ENCODE measurements at places on chromosomes 5 and 9.

DNA sequence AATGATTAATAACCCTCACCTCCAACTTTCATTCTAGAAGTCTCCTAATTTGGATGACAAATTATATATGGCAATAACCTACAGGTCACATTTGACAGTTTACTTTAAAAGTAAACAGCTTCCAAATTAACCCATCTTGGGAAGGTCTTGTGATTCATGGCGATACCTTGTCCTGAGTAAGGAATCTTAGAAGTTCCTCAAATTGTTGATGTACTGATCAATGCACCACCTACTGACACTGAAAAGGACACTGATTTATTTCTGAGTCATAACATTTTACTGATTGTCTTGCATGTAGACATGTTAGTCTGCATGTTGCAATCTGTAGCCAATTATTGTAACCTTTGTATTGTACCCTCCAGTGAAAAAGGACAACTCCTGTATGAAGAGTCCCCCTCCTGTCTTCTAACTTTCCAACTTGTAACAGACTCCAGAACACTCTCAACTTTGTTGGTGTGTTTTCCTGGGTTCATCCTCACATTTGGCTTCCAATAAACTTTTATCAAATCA, 16.0 kb upstream of the SLC22A5 start:
- no peak for DNase-seq

- peak; percentile 25 for DNase-seq
These were observed 254 bp downstream of the STRBP start for GRCh38 chr9:123268199-123268464.

GRCh38 chr9:120839146-120839545, 3.6 kb downstream of the PSMD5 start:
- no peak for DNase-seq

- DNase-seq, result no peak
These were observed 1.3 kb downstream of the ARSB start for GRCh38 chr5:78983601-78984438.

GRCh38 chr9:68919661-68920060, 94.3 kb downstream of the PRKACG start:
- DNase-seq, result no peak

DNA sequence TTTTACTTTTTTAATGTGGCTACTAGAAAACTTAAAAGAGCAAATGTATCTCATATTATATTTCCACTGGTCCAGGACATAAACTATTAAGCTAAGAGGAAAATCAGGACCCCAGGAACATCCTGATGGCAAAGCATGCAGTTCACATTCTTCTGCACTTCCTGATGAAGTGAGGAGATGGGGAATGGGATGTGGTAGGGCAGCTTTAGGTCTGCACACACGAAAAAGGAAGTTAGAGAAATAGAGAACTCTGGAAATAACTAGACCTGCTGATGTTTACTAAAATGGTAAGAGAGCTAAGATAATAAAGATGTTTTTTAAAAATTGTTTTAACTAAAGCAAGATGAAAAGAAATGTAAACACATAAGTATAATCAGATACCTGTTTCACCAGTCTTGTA, 39.7 kb upstream of the NIPBL start:
- DNase-seq, result no peak

DNA sequence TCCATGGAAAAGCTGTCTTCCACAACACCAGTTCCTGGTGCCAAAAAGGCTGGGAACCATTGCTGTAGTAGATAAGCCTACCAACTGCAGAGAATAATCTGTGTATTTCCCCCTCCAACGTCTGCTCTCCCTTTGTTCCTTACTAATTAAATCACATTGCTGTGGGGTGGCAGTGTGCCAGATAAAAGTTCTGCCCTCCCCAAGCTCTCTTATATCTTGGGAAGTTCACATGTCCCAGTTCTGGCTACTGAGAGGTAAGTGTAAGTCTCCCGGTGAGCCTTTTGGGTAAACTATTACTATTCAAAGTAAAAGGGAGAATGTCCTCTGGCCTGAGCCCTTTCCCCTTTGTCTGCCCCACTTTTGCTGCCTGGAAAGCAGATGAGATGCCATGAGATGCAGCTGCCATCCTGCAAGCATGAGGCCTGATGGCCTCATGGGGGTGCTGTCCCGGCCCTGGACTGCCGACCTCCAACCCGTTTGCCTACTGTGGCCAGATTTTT, 14.7 kb downstream of the ENC1 start:
- DNase-seq, result no peak

GRCh38 chr5:24804221-24804681, 159.5 kb upstream of the CDH10 start:
- no peak for DNase-seq

- DNase-seq, result peak; percentile 50
These were observed 22.3 kb upstream of the HMCN2 start for GRCh38 chr9:130243015-130243881.

DNA sequence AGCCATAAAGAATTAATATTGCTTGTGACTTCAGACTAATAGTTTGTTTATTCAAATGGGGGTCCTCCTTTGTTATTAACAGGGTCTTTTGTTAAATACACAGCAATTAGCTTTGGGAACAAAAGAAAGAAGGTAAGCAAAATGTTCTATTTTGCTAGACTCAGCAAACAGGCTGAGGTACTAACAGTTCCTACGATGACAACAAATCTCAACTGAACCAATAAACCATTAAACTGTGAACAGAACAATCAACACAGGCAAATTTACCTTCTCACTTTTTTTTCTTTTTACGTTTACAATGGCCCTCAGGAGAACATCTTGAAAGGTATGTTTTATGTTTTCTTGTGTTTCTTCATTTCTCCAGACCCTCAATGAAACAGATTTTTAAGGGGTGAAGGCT, 207.2 kb downstream of the NFIB start:
- DNase-seq, result peak; percentile 51

DNA sequence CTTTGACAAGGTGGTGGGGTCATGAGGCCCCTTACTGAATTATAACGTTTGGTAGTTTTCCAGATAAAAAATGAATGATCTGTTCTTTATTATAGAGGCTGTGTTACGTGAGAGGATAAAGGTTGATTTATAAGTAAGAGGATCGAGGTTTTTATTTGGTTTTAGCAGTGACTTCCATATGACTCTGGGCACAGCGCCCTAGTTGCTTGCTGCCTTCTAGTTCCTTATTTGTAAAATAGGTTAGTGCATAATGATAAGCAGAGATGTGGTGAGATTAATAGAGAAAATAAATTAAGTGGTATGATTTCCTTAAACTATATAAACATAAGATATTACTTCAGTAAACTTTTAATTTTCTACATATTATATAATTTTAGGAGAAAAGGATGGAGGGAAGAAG, 29.8 kb downstream of the MRRF start:
- no peak for DNase-seq

GRCh38 chr5:170341545-170341944, 44.0 kb upstream of the LCP2 start:
- DNase-seq, result no peak

- no peak for DNase-seq
These were observed 911.9 kb downstream of the DTWD2 start for GRCh38 chr5:118076490-118076889.

DNA sequence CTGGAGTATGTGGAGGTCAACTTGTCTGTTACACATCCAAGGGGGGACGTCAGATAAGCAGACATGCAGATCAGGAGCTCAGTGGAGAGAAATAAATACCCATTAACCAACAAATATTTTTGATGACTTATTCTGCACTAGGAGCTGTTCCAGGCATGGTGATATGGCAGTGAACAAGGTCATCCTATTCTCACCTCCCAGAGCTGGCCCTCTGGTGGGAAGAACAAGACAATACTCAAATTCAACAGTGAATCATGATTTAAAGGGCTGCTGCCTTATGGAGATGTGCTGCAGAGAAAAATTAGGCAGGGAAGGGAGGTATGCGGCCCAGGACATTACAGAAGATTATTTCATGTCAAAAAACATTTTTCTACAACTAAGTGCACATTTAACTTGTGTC, 36.5 kb downstream of the SYK start:
- no peak for DNase-seq

- no peak for DNase-seq
These were observed 46.7 kb downstream of the TGFBI start for GRCh38 chr5:136075466-136075891.

- DNase-seq, result no peak
These were observed 89.9 kb downstream of the PIP5K1B start for GRCh38 chr9:68794898-68795297.

DNA sequence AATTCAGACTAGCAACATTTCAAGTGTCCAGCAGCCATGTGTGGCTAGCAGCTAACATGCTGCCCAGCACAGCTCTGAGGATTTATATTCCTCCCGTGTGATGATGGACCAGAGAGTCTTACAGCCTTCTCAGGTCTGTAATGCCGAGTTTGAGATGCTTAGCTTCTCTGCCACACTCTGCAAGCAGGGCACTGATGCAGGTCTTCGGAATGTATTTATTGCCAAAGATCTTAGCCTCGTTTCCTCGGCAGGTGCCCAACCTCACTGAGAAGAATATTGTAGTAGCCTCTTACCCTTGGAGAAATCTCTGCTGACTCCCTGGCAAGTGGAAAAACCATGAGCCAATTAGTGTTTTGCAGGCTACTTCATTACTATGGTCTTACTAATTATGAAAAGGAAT, 3.7 kb upstream of the RAI14 start:
- DNase-seq, result no peak

DNA sequence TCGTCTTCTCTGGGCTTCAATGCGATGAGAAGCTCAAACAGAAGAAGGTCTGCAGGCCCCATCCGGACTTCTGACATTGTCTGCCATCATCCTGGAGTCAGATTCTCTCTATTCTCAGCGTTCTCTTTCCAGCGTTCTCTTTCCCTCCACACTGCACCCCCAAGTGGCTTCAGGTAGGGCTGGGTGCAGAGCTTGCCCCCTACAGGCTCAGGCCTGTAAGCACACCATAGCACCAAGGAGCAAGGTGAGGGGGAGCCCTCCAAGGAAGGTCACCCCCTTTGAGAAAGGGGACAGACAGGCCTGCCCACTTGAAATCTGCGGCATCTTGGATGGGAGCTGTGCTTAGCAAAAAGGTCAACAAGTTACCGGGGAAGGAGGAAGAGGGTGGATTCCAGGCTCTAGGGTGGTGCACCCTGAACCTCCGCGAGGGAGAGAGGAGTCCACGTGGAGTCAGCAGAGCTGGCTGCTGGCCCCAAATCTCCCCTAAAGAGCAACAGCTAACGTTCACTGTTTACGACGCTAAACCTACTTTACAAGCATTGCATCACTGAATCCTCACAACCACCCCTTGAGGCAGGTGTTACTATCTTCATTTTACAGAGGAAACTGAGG, 27.5 kb downstream of the GPX3 start:
- DNase-seq, result no peak

- no peak for DNase-seq
These were observed 38.1 kb upstream of the SARDH start for GRCh38 chr9:133775951-133776905.

- no peak for DNase-seq
These were observed 14.7 kb downstream of the SNX2 start for GRCh38 chr5:122789461-122790171.

DNA sequence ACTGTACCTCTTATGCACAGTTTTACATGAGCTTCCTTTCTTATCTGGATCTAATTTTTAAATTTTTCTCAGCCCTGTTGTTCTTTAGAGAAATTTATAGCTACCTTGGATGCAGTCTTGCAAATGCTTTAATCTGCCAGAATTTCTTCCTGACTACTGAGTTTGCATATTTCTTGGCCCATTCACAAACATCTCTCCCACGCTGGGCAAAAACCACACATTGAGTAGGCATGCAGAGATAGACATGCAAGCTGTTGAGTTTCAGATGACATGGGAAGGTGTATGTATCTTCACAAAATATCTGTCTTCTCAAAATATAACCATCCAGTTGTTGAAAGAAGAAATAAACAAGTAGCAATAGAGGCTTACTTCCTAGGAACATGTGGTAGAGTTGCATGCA, 101.2 kb downstream of the PARP8 start:
- DNase-seq, result no peak

DNA sequence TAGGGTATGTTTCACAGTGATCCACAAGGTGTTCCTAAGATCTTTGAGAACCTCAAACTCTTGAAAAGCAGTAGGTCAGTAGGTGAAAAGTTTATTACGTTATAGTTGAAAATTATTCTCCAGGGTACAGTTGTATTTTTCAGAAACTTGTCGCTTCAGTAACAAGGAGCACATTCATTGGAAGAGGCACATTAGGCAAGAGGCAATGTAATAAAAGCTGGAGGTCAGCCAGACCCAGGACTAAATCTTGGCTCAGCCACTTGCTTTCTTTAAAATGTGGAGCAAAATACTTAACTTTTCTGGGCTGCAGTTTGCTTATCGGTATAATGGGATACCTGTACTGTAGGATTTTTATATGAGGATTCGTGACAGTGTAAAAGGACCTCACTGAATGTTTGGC, 45.6 kb downstream of the TLE4 start:
- no peak for DNase-seq
